Uterine smooth muscle cell (primary cell): ENCODE measurements at places on chromosomes 13 and 19. TPM values are rescaled to one million over a fixed set of nuclear protein-coding genes. Genes with fewer than 3 reads are reported as not detected.

The HOOK2 gene
- 12.8 and 24.1 TPM in 2 replicates for total RNA-seq

The LATS2 gene
- total RNA-seq: 11.6 and 16.2 TPM in 2 replicates

The RGCC gene
- 17.0 and 49.4 TPM in 2 replicates for total RNA-seq

The CTXN1 gene
- 1.1 and 2.6 TPM in 2 replicates for total RNA-seq

The CLDN10 gene
- not detected in 2 replicates for total RNA-seq

The RASIP1 gene
- 0.44 and 0.87 TPM in 2 replicates for total RNA-seq

The U2AF1L4 gene
- 6.1 and 8.9 TPM in 2 replicates for total RNA-seq

The KLF1 gene
- not detected in 2 replicates for total RNA-seq

The MEDAG gene
- 1.1 and 3.5 TPM in 2 replicates for total RNA-seq
